ENCODE measurements at places on chromosomes 1 and 21. TPM values are rescaled to one million over a fixed set of nuclear protein-coding genes. Genes with fewer than 3 reads are reported as not detected.

DNA sequence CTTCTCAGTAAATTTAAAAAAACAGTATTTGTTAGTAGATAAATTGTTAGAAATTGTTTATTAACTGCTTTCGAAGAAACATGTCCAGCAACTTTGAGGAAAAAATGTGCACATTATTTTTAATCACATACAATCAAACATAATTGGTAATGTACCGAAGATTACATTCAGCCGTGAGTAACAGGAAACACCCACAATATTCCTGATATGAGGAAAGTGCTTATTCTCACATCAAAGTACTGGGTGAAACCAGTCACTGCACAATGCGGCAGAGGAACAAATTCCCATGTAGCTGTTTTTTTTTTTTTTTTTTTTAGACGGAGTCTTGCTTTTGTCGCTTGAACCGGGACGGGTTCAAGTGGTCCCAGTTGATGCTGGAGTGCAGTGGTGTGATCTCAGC is 9.7 kb downstream of the ACBD3 start:
- DNase-seq: no peak
- peaks cover 22% of the 10 kb centered on the region for H3K4me1 ChIP-seq
- no peak overlapping the region for H3K4me3 ChIP-seq

- H3K4me3 ChIP-seq: no peak overlapping the region
- DNase-seq: no peak
- no peaks in the 10 kb centered on the region for H3K27me3 ChIP-seq
- no peak overlapping the region for H3K27ac ChIP-seq
- H3K36me3 ChIP-seq: no peaks in the 10 kb centered on the region
These were observed 6.4 kb downstream of the STMN1 start for GRCh38 chr1:25899792-25900191.

GRCh38 chr1:25744140-25744581 is 55.8 kb upstream of the SELENON start:
- peak; percentile 35 for DNase-seq
- peaks cover 15% of the 10 kb centered on the region for H3K4me1 ChIP-seq
- no peaks in the 10 kb centered on the region for H3K27me3 ChIP-seq
- peak overlapping the region; percentile 96 for H3K27ac ChIP-seq

GRCh38 chr1:163668472-163668871 is 346.7 kb downstream of the NUF2 start:
- no peaks in the 10 kb centered on the region for H3K36me3 ChIP-seq
- H3K27me3 ChIP-seq: no peaks in the 10 kb centered on the region
- no peak overlapping the region for H3K27ac ChIP-seq
- no peaks in the 10 kb centered on the region for H3K4me1 ChIP-seq

RNU1-3 gene
- under 0.01 TPM for total RNA-seq
